ENCODE measurements at places on chromosomes 2 and 18.

DNA sequence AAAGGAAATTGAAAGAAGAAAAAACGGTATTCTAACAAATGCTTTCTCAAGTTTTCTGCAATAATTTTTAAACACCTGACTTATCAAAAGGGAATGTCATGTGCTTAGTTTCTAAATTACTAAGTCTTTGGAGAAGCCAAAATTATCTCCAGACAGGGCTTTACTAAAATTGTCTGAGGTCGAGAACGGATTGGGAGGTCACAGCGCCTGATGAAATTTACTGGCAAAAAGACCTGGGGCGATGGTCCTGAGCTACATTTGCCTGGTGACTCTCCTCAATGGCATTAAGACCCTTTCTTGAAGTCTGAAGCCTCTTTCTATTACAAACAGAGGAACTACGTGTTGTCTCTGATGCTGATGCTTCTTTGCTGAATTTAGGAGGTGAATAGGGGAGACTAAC lies 291.8 kb upstream of the SESTD1 start:
- no peak for DNase-seq

DNA sequence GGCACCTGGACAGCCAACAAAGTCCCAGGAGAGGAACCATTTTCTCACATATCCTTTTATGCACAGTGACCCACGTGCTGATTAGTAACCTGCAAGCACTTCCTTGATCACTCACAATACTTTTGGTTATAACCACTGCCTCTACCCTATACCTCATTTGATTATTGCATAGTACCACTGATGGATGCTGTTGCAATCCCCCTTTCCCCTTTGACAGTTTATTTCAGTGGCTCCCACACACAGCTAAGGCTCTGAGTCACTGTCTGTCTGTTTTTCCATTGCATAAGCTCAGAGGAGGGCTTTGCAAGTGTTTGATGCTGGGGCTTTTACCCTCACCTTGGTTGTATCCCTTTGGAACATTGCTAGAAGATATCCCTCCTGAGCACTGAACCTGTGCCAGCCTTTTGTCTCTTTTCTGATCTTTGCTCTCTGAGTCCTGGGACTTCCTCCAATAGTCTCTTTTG lies 101.7 kb upstream of the RBBP8 start:
- DNase-seq: no peak

DNA sequence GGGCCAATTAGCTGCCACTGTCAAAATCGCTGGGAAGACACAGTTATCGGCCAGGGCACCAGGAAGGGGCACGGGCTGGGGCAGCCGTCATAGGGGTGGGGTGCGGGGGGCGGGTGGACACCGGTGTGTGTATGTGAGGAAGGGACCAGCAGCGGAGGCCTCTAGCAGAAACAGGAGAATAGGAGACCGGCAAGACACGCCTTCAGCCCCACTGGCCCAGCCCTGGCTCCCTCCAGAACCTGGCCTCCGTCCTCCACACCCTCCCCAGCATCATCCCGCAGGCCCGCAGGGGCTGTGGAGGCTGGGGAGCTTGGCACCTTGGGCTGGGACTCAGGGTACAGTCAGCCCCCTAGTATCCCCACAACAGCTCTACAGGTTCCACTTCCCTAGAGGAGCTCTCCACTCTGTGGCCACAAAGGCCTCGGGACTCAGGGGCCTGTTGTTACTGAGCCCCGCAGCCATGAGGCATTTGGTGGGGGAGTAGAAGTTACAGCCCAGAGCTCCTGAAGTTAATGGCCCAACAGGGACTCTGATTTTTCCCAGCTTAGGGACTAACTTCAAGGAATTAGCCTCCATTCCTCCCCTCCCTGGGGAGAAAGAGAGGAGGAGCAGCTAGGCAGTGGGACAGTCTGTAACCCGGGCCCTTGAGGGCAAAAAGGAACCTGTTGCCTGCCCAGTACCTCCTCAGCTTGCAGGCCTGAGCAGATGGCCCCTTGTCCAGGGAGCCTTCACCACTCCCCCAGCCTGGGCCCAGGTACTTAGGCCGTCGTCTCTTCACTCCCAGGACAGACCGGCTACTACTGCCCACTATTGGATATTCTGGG lies 19.9 kb downstream of the SH2D6 start:
- no peak for DNase-seq

DNA sequence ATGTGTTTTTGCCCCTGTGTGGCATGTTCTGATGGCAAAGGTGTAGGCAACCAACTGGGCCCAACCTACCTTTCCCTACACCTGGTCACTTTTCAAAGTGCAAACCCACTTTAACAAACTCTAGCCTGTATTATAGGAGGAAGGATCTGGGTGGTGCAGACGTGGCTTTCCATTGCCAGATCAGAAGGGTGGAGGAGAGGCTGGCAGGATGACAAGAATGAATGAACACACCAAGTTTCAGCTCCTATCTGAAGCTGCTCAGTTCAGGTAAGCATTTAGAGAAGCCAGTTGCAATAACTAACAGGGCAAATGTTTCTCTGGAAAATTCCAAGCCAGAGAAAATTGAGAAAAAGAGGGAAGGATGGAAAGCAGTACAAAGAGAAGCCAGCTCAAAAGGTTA lies 707 bp upstream of the SERPINB7 start:
- DNase-seq: no peak

DNA sequence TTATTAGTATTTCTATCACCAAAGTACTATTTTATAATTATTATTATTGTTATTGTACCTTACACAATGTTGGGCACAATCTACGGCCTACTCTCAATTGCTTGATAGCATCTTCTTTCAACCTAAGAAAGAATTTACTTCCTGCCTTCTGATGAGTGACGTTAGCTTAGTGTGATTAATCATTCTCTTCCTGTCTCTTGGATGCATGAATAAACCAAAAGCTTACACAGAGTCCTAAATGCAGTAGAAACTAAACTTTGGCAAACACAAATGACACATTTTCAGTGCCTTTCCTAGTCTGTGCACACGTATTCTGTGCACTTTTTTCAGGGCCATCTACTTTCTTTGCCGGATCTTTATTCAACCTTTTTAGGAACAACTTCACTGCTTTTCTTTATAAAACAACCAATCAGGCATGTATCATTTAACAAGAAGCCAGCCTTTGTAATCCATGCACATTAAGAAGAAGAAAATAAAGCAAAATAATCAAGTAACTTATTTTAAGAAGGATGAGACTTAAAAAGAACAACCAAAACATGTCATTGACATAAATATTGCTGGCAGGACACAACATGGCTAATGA lies 19.1 kb downstream of the TRAK2 start:
- no peak for DNase-seq

- no peak for DNase-seq
These were observed 25.8 kb downstream of the KCNJ3 start for GRCh38 chr2:154724194-154724797.

DNA sequence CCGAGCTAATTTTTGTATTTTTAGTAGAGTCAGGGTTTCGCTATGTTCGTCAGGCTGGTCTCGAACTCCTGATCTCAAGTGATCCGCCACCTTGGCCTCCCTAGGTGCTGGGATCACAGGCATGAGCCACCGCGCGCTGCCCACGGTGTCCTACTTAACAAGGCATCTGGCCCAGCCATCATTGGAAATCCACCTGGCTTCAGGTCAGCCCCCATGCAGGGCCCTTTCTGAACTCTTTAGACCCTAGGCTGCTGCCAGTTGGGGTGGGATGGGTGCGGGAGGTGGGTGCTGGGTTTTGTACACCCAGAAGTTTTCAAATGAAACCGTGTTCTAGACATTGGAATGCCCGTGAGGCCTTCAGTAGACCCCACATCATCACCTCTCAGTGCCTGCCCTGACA lies 26.6 kb upstream of the NT5DC4 start:
- DNase-seq: no peak

DNA sequence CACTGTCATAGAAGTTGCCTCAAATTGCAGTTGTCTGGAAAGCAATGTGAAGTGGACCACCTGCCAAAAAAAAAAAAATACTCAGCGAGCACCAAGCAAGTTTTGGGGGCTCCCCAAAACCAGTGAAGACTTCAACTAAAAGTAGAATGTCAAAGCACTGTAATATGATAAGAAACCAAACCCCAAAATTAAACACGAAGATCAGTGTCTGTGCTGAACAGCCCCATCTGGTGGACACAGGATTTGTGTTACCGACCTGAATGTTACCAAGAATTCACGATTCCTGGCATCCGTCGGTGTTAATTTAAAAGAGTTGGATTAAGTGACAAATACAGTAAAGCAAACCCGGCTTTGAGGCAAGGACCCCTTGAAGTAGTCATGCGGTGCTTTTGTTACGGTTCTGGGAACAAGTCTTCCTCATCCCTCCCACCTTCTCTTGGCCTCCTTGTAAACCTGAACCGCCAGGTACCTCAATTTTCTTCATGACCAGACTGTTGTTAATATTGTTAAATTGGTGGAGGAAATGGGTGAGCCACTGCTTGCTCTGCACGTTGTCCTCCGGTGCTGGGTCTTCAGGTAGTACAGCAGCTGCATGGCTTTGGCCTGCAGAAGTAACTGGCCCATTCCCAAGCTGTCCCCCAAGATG lies 31.3 kb upstream of the SSB start:
- DNase-seq: peak; percentile 59

DNA sequence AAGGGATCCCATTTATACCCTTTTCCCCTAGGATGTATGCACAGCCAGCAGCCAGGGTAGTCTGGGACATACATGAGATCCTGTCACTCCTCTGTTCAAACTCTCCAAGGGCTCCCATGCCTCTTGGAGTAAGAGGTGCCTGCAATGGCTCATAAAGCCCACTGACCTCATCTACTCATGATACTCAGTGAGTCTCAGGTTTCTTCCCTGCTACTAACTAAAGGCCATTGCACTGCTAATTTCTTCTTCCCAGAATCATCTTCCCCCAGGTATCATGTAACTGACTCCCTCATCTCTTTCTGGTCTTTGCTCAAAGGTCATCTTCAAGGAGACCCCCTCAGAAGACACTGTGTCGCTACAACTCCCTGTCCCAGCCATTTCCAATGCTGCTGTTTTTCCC lies 68.2 kb downstream of the CCBE1 start:
- DNase-seq: no peak

DNA sequence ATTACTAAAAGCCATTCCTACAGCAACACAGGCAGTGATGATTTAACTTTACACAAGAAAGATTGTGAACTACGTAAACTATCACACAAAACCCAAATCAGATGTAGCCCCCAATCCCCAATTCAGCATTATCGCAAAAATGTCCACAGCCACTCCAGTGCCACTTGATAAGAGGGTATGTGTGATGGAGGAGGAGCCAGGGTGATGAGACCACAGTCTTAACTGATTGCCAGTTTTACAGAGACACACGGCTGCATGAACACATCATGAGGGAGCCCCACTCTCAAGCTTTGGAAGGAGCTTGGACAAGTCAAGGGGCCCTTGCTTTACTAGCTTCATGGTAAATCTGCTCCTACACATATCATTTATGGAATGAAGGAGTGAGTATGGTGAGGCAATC lies 116.0 kb downstream of the FAM161A start:
- DNase-seq: no peak

DNA sequence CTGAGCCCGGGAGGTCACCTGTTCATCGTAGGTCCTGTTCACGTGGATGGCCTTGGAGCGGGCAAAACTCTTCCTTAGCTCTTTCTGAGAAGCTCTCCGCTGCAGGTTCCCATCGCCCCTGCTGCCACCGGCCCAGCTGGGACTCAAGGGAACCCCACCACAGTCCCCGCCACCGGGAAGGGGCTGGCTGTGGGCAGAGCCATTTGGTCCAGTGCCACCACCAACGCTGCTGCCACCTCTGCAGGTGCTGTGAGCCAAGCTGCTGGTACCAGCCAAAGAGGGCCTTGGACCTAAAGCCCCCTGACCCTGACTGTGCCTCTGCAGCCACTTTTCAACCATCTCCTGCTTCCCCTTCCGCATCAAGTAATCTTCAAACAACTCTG lies 586 bp downstream of the PDE11A start:
- DNase-seq: no peak

GRCh38 chr18:45441110-45441847 lies 174.0 kb upstream of the SLC14A2 start:
- no peak for DNase-seq

DNA sequence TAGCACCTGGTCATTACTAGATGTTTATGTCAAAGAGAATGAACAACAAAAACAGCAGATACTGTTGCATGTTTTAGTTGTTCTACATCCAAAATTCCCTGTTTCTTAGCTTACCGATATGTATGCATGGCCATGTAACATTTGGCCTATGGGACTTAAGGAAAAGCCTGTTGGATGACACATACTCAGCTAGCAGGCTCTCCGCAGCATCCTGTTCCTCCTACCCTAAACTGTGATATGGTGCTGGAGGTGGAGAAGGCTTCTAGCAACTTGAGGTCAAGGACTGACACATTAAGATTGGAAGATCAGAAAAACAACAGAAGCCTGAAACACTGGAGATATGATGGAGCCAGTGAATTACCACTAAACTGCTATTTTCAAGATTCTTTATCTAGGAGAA lies 537.8 kb downstream of the LRRTM4 start:
- DNase-seq: no peak

DNA sequence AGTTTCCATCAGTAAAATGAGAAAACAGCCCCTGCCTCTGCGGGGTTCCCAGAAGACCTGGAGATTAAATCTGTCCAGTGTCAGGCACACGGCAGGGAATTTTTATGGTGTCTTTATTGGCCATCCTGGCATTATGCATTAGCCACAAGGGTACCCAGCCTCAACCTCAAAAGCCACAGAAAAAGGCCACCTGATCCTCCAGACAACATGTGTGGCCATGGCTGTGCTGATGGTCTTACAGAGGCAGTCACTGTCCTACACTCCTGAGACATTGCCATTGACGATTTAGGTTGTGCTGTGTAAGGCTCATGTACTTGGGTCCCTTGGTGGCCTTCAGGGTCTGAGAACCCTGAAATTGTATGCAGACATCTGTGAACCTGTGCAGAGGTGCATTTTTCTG lies 115.6 kb downstream of the SMAD7 start:
- DNase-seq: no peak
